ENCODE measurements at places on chromosomes 5 and 9.

DNA sequence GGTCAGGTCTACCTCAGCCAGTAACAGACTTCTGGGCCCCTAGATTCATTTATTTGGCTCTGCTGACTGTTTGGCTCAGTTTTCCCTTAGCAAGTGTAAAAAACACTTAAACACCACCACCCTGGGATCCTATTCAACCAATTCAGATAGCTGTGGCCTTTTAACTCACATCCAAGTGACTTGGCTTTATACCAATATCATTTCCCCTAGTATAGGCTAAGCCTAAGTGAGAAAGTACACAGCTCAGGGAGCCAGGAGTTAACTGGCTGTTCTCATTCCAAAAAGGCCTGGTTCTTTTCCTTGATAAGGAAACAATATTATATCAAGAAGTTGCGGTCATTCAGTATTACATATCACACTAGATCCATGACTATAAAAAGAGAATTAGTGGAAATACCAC, 163.5 kb downstream of the ARL15 start:
- DNase-seq = no peak

GRCh38 chr9:88925481-88925880, 65.8 kb upstream of the S1PR3 start:
- DNase-seq = no peak

DNA sequence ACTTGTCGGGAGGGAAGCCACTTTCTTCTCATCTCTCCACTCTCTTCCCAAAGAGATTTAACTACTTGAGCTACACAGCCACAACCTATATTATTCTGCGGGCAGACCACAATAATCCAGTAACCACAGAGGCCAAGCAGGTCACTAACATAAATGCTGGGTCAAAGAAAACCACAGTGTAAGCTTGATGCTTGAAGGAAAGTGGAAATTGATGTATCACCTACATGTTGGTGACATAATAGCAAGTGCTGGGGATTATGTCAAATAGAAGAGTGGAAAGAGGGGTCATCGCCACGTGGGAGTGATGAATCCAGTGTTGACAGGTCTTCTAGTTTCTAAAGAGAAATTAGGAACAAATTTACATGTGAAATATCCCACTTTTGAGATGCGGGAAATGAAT, 40.9 kb downstream of the RFK start:
- DNase-seq = no peak

DNA sequence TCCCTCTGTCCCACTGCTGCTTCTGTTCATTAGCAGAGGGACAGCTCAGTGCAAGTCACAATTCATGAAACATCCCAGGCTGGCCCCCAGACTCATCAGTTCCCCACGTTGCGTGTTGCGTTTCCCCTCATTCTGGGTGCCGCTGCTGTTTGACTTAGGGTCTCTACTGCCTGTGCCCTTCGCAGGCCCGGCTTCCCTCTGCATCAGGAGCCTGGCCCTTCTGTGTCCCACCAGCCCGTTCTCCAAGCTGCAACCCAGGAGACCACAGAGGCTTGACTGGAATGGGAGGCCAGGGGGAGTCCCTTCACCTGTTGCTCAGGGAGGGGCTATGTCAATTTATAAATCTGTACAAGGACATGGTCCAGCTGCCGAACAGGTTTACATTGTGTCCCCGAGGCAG, 53.9 kb upstream of the SUSD3 start:
- no peak for DNase-seq

- DNase-seq = no peak
These were observed 795 bp upstream of the ASS1 start for GRCh38 chr9:130443840-130444492.

- no peak for DNase-seq
These were observed 147.8 kb downstream of the TTLL11 start for GRCh38 chr9:121945281-121945680.

Data from left hindlimb (tissue), 1 donor.